ENCODE measurements at places on chromosomes 16 and 17.

GRCh38 chr17:44039829-44040635 lies 25.3 kb upstream of the TMEM101 start:
- no peak for DNase-seq

DNA sequence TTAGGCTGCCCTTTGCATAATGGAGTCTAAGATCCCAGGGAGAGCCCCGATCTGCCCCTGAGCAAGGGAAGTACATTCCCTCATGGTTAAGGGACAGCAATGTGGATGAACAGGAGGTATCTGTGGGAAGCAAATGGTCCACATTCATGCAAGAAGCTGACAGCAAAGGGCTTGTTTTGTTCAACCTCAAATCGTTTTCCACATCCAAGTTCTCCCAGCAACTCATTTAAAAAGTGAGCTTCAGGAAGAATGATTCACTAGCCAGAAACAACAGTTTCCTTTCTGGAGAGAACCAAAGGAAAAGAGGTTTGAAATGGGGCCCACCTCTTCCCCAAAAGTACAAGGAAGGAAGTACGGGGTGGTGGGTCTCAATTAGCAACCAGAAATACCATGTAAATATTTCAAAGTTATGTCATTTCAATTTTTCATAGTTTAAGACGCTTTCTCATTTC lies 9.4 kb downstream of the HSPB9 start:
- no peak for DNase-seq

DNA sequence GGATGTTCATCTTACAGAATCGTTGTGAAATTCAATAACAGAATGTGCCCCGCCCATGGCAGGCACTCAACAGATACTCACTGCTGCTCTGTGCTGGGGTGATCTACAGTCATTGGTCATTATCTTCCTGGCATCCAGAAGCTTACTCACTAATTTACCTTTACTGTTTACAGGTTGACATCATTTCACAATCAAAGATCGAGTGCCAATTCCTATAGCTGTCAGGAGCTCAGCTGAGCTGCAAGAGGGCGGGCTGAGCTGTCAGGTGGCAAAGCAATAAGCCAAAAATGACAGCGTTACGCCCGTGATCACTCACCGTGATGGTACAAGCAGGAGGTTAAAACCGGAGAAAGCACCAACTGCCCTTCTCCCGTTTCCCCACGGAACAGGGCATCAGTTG lies 51.2 kb downstream of the LITAF start:
- DNase-seq: no peak

DNA sequence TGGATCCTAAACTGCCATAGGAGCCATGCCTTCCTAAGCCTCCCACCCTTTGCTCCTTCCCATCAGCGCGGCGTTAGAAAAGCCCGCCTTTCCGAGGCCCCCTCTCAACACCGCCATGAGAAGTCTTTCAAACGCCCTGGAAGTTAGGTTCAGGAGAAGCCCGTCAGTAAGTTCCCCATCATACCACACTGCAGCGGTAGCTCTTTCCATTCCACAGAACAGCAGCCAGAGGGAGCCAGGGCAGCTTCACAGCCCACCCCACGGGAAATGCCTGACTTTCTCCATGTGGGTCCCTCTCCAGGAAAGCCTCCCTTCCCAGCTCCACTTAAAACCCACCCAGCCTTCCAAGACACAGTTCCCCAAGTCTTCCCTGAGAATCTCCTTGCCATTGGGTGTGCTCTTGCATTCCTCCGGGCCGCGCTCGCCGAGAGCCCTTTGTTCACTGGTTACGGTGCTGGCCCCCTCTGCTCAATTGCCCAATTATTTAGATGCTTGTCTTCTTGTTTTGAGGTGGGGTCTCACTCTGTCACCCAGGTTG lies 28.7 kb downstream of the KIAA0513 start:
- no peak for DNase-seq

DNA sequence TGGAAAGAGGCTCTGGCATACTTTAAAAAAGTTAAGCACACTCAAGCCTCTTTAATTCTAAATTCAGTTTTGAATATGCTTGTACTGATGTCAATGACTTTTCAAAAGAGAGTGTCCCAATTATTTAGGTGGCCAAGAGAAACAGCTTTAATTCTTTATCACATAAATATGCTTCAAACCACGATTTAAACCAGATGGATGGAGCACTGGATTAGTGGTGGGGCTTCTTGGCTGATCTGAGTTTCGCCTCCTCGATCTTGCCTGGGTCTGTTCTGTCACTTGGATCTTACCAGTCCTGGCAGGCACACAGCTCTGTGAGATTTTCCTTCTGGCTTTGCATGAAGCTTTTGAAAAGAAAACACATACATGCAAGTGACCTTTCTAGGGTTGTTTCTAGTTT lies 467.8 kb downstream of the MAF start:
- no peak for DNase-seq

DNA sequence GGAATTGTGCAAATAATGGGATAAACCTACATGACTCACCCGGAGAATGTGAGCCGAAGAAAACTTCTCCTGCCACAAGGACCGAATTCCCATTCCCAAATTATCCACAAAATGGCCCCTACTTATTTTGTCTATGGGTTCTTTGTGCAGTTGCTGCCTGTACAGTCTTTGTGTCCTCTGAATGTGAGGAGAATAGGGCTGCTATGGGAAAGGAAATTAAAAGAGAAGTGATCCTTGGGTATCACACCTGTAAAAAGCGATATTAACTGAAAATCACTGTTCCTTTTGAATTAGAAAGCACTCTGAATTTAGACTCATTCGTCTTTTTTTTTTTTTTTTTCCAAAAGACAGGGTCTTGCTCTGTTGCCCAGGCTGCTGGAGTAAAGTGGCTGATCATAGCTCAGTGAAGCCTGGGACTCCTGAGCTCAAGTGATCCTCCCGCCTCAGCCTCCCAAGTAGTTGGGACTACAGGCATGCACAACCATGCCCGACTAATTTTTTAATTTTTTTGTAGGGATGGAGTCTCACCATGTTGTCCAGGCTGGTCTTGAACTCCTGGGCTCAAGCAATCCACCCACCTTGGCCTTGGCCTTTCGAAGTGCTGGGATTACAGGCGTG lies 45.4 kb downstream of the CHD9 start:
- DNase-seq: no peak

DNA sequence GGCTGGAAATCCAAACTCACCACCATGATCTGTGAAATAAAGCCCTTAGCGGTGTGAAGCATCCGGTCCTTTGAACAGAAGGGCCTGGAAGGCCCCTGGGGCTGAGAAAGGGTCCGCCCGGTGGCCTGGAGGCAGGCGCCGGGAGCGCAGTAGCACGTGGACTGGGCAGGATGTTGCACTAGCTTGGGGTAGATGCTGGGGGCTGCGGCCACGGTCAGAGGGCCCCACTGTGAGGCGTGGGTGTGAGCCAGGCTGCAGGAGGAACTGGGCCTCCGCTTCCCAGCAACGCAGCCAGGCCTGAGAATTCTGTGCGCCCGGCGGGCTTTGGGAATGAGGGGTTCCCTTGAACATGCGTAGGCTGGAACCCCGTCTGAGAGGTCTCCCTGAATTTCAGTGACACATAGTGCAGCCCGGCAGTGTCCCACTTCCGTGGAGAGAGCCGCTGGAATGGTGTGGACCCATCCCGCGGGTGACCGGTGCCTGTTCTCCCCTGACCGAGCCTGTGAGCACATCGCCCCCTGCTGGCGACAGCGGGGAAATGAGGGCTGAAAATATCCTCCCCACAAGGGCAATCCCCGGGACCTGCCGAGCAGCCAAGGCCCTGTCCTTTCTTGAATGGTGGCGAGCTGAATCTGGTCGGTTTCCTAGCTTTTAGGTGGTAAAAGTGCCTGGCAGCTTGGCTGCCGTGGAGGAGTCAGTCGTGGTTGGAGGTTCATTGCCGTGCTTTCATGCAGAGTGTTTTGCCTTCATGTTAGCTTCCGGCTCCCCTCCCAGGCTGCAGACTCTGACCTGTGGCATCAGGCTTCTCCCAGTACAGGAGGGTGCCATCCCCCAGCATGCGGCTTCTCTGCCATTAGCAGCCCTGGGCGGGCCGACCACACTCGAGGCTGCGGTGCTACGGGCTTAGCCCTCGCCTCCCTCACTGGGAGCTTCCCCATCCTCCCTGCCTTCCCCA lies 43.8 kb downstream of the DNAJA2 start:
- DNase-seq: peak; percentile 49

DNA sequence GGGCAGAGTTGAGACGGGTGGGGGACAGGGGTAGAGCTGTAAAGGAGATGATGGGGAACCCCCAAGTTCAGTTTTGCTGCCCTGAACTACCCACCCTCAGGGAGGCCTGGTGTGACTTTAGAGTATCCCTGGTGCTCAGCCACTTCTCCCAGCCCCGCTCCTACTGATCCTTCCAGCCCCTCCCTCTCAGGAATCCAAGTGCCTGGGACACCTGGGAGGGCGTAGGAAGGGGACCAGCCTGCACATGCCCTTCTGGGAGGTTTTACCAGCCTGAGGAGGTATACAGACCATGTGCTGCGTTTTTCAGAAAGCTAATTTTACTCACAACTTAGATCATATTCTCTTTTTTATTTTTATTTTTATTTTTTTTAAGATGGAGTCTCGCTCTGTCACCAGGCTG lies 4.1 kb downstream of the ST6GALNAC2 start:
- DNase-seq: no peak

GRCh38 chr16:970766-971581 lies at the start of gene LMF1:
Gene LMF1 (minus strand): TSS chr16:970984. CDS start chr16:970980, 4 bp downstream.
- DNase-seq: peak; percentile 91

DNA sequence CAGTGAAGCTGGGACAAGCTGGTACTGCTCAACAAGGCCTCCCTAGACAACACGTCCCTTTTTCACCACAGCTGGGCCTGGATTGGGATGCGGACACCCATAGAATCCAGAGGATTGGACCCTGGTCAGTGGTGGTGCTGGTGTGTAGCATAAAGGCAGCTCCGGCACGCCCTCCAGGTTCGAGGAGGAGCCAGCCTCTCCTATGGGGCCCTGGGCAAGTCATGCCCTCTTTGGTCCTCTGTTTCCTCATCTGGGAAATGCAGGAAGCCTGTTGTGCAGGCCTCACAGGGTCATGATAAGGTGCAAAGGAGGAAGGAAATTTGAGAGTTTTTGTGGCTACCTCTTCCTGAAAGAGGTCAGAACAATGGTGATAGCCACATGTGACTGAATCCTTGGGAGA lies 1741.7 kb downstream of the TP53TG3F start:
- no peak for DNase-seq

GRCh38 chr17:44655983-44656710 lies at the start of gene MEIOC:
Gene MEIOC (plus strand): TSS chr17:44656468. CDS start chr17:44656614, 146 bp downstream.
- DNase-seq: peak; percentile 3

DNA sequence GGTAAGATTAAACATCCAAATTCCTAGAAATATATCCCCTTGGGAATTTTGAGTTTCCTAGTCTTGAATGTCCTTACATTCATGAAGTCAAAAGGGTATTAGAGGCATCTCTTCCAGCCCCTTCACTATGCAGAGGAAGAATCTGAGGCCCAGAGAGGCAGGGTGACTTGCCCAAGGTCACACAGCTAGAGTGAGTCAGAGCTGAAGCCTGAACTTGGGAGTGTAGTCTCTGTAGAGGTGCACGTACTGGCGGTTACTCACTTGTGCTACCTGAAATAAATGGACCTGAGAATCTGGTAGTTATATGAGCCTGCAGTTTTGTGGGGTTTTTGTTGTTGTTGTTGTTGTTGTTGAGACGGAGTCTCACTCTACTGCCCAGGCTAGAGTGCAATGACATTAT lies 164.0 kb downstream of the XYLT1 start:
- no peak for DNase-seq

- DNase-seq: no peak
Observed at GRCh38 chr16:82814059-82814458, 187.3 kb downstream of the CDH13 start.

GRCh38 chr17:77106874-77107358 lies 33.9 kb upstream of the SEC14L1 start:
- no peak for DNase-seq

- no peak for DNase-seq
Observed at GRCh38 chr16:57807252-57807967, 5.1 kb upstream of the KIFC3 start.

GRCh38 chr17:79985943-79986391 lies 49.7 kb downstream of the TBC1D16 start:
- no peak for DNase-seq

DNA sequence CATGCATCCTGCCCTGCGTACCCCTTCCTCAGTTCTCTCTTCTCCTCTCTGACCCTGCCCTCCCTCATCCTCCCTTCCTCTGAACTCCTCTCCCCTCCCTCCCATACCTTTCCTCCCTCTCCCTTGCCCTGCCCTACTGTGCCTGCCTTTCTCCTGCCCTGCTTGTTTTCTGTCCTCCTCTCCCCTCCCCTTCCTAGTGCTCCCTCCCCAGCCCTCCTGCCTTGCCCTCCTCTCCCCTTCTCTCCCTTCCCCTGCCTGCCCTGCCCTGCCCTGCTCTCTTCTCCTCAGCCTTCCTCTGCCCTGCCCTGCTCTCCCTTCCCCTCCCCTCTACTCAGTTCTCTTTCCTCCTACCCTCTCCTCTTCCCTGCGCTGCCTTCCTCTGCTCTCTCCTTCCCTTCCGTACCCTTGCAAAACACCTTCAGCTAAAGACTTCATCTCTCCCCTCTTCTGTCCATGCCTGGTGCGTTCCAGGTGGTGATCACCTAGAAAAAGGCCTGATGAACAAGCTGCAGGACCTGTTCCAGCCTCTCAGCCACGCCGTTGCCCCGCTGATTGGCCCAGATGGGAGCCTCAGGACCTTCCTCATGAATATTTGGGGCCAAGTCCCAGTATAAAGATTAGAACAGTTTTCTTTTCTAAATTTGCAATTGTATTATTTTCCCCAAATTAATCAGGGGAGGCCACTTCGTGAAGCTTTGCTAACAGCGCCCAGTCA lies 290.5 kb downstream of the CPPED1 start:
- no peak for DNase-seq
